ENCODE measurements at places on chromosomes 2 and 18.

DNA sequence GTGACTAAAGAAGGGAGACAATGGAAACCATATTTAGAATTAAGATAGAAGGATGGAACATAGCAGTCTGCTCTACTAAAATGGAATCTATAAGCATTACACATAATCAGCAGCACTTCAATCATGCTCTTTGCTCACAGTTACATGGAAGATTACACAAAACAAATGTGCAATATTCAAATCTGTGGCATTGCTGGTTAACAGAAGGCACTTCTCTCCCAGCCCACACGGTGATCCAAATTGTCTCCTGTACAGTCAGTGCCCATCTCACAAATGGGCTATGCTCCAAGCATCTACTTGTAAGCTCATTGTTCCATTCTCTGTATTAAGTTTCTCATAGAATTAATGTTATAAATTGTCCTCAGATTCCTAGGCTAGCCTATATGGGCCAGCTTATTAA is 716.6 kb downstream of the NRXN1 start:
- no peak for DNase-seq

GRCh38 chr18:7609617-7610016 is 42.5 kb downstream of the PTPRM start:
- DNase-seq: no peak

GRCh38 chr18:76412010-76412817 is 82.8 kb downstream of the ZNF516 start:
- DNase-seq: no peak

- DNase-seq: no peak
These were observed 448.4 kb downstream of the SLC4A3 start for GRCh38 chr2:220075835-220076234.

DNA sequence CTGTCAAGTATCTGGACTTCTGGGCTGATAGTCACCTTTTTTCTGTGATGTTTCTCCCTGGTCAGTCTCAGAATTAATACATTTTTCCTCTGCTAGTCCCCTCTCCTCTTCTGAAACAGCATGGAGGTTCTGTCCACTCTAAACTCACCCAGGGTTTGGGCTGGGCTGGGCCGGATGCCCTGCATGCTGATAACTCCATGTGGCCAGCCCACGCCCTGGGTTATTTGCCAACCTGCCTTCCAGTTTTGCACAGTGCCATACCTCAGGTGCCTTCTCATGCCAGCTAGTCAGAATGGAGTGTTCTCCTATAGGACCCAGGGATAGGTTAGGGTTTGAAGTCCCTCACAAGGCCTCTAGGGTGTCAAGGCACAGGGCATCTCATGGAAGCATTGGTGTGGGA is 32.2 kb downstream of the MEX3C start:
- no peak for DNase-seq

- no peak for DNase-seq
These were observed 1428.4 kb upstream of the CDH2 start for GRCh38 chr18:29605365-29605764.
